Peyer's patch (tissue), 4 donors: ENCODE measurements at places on chromosomes 4 and X. TPM values are rescaled to one million over a fixed set of nuclear protein-coding genes. Genes with fewer than 3 reads are reported as not detected.

The KDR gene
- 24.8 TPM for total RNA-seq

- DNase-seq: no peak
- no peaks in the 10 kb centered on the region for H3K27me3 ChIP-seq
- no peaks in the 10 kb centered on the region for H3K4me1 ChIP-seq
Measured at GRCh38 chr4:174398728-174399127, 115.0 kb downstream of the CEP44 start.

The C4orf50 gene
- 0.19 TPM for total RNA-seq

The EDA2R gene
- 0.80 TPM for total RNA-seq

DNA sequence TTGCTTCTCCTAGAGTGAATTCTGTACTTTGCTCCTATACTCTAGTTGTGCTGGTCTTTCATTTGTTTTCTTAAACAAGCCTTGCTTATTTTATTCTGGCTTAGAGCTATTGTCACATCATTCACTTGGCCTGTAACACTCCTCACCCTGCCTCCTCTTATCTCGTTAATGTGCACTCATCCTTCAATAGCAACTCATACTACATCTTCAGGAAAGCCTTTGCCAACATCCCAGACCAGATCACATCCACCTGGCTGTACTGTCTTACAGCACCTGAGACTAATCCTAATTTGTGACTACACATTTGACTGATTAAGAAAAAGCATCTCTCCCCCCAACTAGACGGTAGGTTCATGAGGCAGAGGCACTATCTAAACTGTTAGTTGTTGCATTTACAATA lies 80.8 kb downstream of the SLC7A11 start:
- no peaks in the 10 kb centered on the region for H3K27me3 ChIP-seq
- H3K27ac ChIP-seq: no peak overlapping the region
- H3K4me3 ChIP-seq: no peak overlapping the region
- DNase-seq: no peak
- no peaks in the 10 kb centered on the region for H3K36me3 ChIP-seq
